ENCODE measurements at places on chromosomes 12 and 14.
A peak's percentile ranks its signal among the peaks of the same experiment; 100 is the strongest.

GRCh38 chr14:55730592-55731310, 150.7 kb downstream of the KTN1 start:
- no peak for DNase-seq

- DNase-seq = no peak
Measured at GRCh38 chr14:33564774-33565630, 385.9 kb downstream of the EGLN3 start.

DNA sequence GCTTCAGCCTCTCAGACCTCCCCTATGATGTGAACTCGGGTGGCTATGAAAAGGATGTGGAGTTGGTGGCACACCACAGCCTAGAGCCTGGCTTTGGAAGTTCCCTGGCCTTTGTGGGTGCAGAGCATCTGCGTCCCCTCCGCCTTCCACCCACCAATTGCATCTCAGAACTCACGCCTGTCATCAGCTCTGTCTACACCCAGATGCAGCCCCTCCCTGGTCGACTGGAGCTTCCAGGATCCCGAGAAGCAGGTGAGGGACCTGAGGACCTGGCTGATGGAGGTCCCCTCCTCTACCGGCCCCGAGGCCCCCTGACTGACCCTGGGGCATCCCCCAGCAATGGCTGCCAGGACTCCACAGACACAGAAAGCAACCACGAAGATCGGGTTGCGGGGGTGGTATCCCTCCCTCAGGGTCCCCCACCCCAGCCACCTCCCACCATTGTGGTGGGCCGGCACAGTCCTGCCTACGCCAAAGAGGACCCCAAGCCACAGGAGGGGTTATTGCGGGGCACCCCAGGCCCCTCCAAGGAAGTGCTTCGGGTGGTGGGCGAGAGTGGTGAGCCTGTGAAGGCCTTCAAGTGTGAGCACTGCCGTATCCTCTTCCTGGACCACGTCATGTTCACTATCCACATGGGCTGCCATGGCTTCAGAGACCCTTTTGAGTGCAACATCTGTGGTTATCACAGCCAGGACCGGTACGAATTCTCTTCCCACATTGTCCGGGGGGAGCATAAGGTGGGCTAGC, 7.0 kb upstream of the RPS26 start:
- no peak for DNase-seq

DNA sequence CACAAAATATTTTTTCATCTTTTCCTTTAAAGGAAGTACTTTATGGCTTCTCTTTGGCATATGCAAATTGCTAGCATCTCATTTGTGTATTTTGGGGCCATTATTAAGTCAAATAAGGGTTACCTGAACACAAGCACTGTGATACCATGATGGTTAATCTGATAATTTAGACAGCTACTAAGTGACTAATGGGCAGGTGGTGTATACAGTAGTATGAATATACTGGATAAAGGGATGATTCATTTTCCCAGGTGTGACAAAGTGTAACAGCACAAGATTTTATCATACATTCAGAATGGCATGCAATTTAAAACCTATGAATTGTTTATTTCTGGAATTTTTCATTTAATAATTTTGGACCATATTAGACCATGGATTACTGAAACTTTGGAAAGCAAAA, 27.2 kb upstream of the ANO4 start:
- no peak for DNase-seq

- no peak for DNase-seq
Measured at GRCh38 chr14:38549564-38549963, 293.7 kb upstream of the CLEC14A start.

DNA sequence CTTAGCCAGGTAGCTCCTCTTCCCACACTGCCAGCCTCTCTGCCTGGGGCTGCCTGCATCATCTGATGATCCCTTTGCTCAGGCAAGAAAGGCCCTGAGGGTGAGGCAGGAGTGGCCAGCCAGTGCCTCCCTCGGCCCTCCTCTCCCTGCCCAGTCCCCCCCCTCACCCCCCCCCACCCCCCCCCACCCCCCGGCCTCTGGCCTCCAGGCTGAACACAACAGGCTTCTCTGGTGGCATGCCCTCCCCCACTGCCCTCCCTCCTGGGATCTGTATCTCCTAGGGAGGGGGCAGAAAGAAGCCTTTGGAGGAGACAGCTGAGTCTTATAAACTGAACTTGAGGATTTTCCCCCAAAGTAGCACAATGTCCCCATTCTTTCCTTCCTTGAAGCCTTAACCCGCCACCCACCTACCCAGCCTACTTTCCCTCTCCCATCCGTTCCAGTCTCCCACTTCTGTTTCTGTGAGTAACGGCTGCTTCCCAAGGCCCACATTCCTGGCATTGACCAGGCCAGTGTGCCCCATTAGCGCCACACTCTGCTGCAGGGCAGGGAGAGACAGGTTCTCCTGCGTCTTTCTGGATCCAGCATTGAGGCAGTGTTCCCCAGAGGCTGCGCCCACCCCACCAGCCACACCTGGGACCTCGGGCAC, 82.1 kb downstream of the B4GALNT3 start:
- DNase-seq = no peak

- no peak for DNase-seq
Measured at GRCh38 chr12:98751580-98752115, 106.6 kb downstream of the APAF1 start.

GRCh38 chr12:5222011-5222461, 178.4 kb downstream of the KCNA5 start:
- no peak for DNase-seq

GRCh38 chr14:55891692-55892091, 226.5 kb upstream of the PELI2 start:
- no peak for DNase-seq

DNA sequence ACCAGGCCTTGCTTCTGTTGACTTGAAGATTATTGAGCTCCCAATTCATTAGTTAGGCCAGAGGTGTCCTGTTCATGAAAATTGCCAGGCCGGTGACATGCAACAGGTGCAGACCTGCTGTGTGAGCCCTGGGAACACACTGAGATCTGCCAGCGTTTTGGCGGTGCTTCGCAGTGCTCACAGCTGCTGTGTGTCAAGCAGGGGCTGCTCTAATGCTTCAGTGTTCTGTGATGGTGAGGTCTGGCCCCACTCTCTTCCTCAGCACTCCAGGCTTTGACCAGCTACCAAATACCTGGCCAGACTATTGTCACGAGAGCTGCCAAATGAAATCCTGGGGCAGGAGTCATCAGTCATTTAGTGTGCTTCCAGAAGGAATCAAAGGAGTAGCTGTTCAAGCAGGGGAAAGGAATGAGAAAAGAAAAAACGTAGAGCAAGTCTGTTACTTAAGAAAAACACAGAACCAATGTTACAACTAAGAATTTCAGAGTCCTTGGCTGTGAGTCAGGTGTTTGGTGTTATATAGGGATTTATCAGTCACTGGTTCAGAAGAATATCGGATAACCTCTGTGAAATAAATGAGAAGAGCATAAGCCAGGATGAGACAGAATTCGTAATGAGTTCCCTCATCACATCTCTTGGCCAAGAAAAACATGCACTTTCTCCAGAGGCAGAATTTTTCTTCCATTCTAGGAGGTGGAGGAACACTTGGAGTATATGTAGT, 150.8 kb downstream of the FBXL14 start:
- DNase-seq = no peak

- no peak for DNase-seq
Measured at GRCh38 chr14:75441728-75442127, 13.9 kb downstream of the JDP2 start.

DNA sequence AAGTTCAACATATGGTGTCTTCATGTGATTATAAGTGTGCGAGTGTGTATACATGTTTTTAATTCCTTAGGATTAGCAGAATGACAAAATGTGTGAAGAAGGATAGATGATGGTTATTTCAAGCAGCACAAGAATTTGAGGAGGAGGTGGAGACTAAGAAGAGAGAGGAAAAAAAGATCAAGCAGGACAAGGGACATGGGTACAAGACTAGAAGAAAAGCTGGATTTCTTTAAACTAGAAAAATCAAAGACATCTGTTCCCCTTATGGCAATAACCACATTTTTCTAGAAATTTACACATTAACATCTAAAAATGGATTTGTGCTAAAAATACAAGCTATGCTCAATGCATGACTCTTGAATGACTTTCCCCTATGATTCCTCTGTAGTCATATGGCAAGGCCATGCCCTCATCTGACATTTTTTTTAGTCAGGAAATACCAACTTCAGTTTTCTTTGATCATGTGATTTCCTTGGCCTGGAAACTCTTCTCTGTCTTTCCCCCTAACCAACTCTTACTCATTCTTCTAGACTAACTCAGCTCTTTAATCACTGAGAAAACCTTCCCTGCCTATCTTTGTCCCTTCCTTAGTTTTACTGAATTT, 435.8 kb downstream of the NRXN3 start:
- DNase-seq = no peak

DNA sequence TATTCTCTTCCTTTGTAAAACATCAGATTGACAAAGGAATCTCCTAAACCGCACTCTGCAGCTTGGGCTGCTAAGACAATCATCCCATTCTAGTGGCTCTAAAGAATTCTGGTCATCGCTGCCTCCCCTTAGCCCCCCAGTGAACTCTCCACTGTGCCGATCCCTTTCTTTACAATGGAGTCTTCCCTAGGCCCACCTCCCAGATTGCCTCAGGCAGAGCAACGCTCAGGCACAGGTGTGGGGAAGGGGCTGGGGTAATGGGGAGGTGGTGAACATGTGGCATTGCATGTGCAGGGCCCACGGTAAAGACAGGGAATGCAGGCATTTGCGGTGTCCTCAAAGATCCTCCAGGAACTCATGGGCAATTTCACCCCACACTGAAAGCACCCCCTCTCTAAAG, 86.3 kb downstream of the PLEKHG3 start:
- no peak for DNase-seq

DNA sequence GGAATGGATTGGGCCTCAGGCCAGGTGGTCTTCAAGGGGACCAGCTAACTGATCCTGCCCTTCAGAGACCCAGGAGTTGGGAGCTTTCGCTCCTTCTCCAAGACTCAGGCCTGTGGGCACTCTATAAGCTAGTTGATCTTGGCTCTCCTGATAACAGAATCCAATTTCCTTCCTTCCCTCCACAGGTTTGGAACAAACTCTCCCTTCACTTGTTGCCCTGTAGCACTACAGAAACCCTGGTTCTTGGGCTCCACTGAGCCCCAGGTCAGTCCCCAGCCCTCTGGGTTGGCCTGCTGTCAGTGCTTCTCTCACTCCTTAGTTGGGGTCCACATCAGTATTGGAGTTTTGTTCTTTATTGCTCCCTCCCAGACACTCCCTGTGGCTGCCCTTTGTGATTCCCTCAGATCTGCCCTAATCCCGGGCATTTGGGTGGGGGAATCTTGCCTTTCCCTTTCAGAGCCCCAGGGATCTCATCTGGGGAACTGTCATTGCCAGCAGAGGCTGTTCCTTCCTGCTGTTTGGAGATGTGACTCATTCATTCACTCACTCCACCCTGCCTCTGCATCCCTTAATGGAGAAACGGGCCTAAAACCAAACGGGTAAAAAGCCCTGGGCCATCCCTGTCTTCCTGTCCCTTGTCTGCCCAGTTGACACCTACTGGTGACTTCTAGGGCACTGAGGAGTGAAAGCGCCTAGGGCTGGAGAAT, 4.4 kb upstream of the GPD1 start:
- no peak for DNase-seq

GRCh38 chr14:41875116-41875515, 268.4 kb downstream of the LRFN5 start:
- DNase-seq = no peak

GRCh38 chr12:101759396-101760047, 20.3 kb upstream of the SYCP3 start:
- no peak for DNase-seq

DNA sequence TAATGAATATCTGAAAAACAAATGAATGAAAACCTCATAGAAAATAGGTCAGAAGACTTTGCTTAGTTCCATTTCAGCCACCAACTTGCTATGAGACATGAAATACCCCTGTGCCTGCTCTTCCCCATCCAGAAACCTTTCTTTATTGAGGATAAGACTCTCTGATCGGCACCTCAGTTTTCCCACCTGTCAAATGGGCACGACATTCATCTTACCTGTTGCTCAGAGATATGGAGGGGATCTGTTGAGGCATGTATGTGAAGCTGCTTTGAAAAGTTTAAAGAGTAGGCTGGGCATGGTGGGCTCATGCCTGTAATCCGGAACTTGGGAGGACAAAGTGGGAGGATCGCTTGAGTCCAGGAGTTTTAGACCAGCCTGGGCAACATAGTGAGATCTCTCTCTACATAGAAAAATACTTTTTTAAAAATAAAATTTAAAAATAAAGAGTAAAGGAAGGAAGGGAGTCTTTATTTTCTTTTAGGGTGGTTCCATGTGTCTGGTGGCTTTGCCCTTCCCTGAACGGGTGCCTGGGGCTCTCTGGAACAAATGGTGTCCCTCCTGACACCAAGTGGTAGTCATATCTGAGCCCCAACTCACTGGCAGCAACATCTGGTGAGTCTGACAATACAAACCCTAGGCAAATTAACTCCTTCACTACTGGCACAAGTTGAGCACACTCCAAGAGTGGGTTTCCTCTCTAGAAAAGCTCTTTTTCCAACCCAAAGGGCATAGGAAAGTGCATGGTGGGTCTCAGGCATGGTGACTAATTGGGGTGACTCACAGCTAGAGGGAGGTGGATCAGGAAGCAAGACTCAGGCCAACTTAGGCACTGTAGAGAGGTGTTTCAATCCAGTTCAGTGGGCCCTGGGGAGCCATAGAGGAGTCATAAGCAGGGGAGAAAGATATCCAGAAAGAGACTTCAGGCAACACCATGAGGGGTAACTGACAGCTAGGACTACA, 42.1 kb downstream of the MAP1LC3B2 start:
- no peak for DNase-seq

GRCh38 chr12:52673217-52673616, 7.0 kb downstream of the KRT1 start:
- no peak for DNase-seq

GRCh38 chr12:49868952-49869815, 26.3 kb upstream of the BCDIN3D start:
- peak; percentile 47 for DNase-seq

DNA sequence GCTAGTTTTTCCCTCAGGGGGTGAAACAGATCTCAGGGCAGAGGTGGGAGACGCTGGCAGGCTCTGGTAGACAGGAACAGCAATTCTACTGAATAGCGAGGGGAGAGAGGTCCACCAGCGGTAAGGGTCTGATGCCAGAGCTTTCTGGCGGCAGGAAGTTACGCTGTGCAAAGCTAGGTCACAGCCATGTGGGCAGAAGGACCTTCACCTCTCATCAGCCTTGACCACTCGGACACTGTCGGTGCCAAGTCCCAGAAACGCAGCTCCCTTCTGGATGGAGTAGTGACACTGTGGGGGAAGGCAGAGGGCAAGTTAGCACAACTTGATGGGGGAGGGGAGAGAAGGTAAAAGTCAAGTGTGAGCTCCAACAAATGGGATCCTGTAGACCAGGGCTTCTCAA, 10.3 kb upstream of the ZNF740 start:
- no peak for DNase-seq

DNA sequence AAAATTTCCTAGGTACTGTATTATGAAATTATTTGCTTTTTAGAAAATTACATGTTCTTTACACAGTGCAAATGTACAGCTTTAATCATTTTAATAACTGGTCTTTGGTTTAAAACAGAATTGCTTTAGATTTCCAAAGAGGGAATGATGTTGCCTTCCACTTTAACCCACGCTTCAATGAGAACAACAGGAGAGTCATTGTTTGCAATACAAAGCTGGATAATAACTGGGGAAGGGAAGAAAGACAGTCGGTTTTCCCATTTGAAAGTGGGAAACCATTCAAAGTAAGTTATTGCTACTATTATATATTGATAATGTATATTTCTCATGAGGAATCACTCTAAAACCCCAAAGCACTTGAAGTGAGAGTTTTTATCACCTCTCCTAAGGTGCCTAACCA, 13.4 kb downstream of the LGALS3 start:
- DNase-seq = no peak

GRCh38 chr14:30621354-30621939, 672 bp upstream of the SCFD1 start:
- no peak for DNase-seq

GRCh38 chr14:105490267-105490571, 827 bp upstream of the TEDC1 start:
- DNase-seq = no peak

Data from hypothalamus (tissue), 51 donors.